ENCODE measurements at places on chromosomes 13 and 19.
A peak's percentile ranks its signal among the peaks of the same experiment; 100 is the strongest.

GRCh38 chr19:13634658-13635057 lies 128.4 kb upstream of the CACNA1A start:
- DNase-seq = no peak

- no peak for DNase-seq
Observed at GRCh38 chr19:36245210-36246005, 30.5 kb downstream of the ZNF146 start.

DNA sequence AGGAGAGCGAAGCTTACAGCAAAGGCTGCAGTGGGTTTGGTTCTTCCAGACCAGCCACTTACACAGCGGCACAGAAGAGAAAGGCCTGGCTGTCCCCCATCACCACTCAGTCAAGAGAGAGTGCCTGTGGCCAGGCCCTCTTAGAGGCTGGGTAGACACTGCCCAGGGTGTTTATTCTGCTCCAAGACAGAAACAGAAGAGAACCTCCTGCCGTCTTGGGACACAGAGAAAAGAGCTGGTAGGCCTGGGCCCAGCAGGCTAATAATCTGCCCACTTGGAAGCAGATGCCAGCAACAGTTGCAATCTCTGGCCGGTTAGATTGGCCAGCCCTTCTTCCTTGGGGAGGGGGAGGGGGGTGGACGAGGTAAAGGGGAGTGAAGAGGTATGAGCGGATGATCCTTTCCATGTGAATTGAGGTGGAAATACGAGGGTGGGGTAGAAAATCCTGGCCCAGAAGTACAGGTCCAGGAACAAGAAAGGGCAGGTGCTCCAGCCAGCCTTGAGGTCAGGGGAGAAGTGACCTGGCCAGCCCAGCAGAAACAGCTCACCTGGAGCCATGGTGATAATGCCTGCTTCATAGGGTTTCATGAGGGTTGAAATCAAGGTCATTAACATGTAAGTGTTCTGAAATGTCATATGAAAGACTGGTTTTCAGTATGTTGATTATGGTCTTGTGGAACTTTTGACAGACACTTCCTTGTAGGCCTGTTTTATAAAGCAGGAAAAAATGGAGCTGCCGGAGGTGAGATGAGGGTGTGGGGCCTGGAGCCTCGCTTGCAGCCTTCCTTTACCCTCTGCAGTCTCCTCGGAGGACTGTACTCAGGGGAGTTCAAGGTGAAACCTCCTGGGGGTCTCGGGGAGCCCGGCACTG lies 116.9 kb downstream of the SIPA1L3 start:
- DNase-seq = no peak

DNA sequence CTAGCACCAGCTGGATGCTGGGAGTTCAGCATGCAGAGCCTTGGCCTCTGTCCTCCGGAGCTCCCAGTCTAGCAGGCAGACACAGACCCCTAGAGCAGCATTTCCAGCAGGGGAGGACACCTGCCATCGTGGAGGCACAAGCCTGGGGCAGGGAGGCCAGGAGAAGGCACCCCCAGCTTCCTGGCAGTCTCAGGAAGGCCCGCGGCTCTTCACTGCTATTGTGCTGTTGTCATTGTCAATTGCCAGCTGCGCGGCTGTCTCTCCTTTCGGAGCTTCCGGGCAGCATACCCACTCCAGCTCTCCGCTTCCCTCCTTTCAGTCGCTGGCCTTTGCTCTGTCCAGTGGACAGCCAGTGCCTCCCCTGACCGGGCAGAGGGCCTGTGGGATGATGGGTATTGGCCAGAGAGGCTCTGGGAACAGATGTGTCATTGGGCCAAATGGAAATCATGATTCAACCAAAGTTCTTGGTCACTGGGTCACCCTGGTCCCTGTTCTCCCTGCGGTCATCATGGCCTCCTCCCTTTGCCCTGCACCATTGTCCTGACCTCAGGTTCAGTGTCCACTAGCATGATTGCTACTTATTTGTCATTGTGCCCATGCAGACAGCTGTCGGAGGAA lies 93.0 kb downstream of the SLC7A1 start:
- DNase-seq = no peak

- DNase-seq = no peak
Observed at GRCh38 chr19:58212336-58213074, 16.2 kb upstream of the ZNF544 start.

- DNase-seq = no peak
Observed at GRCh38 chr13:41561170-41561569, 103.8 kb downstream of the RGCC start.

DNA sequence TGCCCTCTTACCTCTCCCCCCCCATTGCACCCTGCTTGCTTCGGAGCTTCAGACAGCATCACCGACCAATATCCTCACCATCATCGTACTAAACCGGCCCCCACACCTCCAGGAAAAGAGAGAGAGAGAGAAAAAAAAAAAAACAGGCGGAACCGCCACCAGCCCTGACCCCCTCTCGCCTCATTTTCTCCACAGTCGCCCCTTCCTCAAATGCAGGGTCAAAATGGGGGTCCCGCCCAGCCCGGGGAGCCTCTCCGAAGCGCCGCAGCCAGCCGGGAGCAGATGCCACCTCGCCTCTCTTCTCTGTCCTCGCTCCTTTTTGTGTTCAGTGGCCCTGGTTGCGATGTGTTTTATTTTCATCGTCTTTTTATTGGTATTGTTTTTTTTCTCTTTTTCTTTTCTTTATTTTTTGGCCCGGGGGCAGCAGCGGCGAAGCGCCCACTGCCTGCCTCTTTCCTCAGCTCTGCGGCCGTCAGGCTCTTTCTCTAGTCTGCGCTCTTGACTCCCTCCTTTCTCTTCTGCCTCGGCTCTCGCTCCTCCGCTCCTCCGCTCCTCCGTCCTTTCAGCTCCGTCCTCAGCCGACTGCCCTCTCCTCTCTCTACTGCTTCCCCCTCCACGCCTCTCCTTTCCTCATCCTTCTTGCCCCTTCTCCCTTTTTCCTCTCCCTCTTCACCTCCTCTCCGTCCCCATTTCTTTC lies 41.4 kb downstream of the DEDD2 start:
- no peak for DNase-seq

- DNase-seq = no peak
Observed at GRCh38 chr13:80753866-80754265, 412.9 kb upstream of the SPRY2 start.

- no peak for DNase-seq
Observed at GRCh38 chr19:35211545-35212230, 16.9 kb downstream of the FAM187B start.

DNA sequence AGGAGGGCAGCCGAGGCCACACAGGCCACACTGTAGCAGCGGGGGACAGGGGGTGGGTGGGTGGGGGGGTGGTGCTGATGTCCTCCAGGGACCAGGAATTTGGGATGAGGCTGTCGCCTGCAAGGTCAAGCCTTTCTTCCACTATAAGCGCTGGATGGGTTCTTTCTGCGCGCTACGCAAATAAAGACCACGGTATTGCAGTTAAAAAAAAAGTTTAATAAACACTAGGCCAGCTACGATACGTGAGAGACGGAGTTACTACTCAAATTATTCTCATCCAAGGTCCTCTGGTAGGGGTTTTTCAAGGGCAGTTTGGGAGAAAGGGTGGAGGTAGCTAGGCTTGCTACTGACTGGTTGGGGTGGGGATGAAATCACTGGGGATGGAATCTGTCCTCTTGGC lies 508 bp upstream of the ZNF44 start:
- DNase-seq = no peak

- DNase-seq = peak; percentile 93
Observed at GRCh38 chr19:43784241-43784980, 3.6 kb upstream of the KCNN4 start.

- no peak for DNase-seq
Observed at GRCh38 chr19:39558624-39559117, 18.7 kb upstream of the EID2 start.

DNA sequence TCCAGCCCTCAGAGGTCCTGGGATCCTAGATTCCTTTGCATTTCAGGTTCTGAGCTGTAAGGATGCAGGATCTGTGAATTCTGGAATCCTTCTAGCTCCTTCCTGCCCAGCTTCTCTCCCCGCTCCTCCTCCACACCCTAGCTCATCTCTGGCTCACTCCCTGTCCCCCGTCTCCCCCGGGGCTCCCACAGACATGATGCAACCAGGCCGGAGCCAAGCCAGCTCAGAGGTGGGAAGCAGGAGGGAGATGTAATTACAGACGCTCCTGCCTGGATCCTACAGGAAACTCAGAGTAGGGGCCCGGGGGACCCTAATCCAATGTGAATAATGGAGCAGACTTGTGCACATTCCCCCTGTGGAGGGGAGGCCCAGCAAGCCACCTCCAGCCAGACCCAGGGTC lies 4.5 kb downstream of the GNG8 start:
- no peak for DNase-seq

- DNase-seq = no peak
Observed at GRCh38 chr13:30172593-30173302, 134.6 kb downstream of the KATNAL1 start.

DNA sequence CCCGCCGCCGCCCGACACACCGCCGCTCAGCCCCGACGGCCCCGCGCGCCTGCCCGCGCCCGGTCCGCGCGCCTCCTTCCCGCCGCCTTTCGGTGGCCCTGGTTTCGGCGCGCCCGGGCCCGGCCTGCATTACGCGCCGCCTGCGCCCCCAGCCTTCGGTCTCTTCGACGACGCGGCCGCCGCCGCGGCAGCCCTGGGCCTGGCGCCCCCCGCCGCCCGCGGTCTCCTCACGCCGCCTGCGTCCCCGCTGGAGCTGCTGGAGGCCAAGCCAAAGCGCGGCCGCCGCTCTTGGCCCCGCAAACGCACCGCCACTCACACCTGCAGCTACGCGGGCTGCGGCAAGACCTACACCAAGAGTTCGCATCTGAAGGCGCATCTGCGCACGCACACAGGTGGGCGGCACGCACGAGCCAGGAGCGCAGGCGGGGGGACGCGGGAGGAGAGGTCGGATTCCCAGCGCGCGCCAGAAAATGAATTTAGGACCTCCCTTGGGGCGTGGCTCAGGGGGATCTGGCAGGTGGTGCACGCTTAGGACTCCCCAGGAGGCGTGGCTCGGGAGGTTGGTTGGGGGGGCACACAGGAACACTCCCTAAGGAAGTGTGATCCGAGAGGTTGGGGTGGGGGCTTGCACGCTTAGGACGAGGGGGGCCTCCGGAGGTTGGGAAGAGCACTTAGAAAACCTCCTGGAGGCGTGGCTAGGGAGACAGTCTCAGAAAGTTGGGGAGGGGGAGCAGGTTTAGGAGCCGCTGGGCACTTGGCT lies 1.2 kb downstream of the KLF2 start:
- no peak for DNase-seq

DNA sequence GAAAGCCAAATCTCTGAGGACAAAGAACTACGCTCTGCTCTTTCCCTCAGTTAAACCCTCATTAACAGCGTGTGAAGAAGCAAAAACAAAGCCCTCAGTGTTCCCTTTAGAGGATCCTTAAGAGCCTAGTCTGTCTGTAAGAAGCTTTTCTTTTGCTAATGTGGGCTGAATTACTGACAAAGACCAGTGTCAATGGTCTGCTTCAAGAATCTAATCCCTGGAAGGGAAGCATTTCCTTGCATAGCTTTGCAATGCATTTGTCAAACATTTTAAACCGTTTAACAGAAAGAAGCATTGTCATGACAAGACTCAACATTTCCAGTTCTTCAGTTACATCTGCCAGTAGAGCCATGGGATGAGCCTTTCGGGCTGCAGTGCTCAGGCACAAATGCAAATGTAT lies 64.9 kb downstream of the EDNRB start:
- DNase-seq = no peak

- peak; percentile 63 for DNase-seq
Observed at GRCh38 chr19:41951686-41952172, 7.4 kb downstream of the RABAC1 start.

GRCh38 chr19:35161434-35161743 lies 6.9 kb downstream of the FXYD5 start:
- DNase-seq = no peak

DNA sequence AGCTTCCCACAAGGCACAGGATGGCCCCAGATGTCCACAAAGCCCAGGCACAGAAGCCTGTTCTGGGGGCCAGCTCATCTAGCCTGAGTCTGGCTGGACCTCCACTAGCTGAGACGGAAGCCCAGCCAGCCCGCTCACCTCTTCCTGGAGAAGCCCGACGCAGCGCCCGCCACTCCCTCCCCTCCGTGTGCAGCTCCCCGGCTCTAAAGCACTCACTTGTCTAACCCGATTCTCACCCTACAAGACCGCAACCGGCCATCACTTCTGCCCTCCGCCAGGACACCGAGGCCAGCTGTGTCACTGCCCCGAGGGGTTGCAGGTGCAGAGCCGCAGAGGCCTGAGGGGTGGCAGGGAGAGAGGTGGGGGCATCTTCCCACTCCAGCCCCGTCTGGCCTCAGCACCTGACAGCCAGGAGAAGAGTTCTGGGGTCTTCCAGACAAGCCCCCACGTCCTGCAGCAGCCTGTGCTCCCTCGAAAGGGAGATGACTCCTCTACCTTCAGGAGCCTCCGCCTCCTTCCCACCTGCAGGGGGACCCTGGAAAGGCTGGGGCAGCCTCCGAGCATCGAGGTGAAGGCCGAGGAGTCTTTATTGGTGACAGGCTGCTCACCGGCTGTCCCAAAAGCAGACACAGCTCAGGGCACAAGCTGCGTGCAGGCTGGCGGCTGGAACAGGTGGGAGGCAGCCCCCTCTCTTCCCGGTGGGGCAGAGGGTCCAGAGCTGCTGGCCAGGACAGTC lies 5.9 kb upstream of the DIRAS1 start:
- DNase-seq = no peak

DNA sequence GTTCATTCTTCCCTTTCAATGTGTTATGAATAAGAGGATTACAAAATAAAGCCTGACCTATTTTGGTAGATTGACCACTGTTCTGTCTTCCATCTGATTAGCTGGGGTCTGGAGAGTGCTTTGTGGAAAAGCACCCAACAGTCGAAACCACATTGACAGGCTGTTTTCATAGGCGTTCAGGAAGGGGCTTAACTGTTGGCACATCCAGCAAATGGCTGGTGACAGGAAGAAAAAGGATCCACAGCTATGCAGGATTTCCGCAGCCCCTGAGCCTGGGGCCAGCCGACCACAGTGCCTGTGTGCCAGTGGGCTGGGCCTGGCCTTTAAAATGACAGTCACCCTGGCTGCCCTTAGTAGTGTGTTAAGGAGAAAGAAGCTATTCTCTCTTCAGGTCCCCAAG lies 113.3 kb downstream of the SIPA1L3 start:
- DNase-seq = no peak

- DNase-seq = no peak
Observed at GRCh38 chr13:34039678-34040077, 221.7 kb downstream of the RFC3 start.

- no peak for DNase-seq
Observed at GRCh38 chr13:43877766-43878165, 1.8 kb downstream of the CCDC122 start.

DNA sequence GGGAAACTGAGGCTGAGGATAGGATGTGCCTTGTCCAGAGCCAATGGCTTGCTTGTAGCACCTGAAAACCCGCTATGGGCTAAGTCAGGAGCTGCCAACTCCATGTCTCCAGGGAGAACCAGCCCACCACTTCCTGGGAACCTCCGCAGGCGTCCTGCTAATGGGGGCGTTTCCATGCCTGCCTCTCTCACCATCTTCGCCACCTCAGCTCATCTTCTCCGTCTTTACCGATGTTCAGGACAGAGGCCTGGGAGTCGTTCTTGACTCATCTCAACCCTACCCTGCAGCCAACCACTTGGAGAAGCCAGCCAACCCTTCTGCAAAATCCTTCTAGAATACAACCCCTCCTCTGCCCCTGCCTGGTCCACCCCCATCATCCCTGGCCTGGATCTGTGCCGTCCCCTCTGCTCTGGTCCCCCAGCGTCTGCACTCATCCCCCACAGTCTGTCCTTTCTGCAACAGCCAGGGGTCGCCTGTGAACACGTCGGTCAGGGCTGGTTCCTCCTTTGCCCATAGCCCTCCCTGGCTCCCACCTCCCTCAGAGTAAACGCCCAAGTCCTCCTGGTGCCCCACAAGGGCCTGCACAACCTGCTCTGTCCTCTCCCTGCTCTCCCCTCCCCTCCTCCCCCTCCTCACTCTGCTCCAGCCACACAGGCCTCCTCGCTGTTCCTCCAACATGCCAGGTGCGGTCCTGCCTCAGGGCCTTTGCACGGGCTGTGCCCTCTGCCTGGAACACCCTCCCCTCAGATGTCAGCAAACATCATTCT lies 31.0 kb downstream of the PTPRS start:
- DNase-seq = no peak

All from A172 (cell line).